ENCODE measurements at places on chromosomes 2 and 18.

GRCh38 chr2:212863185-212863588, 288.2 kb downstream of the IKZF2 start:
- peak; percentile 39 for DNase-seq

DNA sequence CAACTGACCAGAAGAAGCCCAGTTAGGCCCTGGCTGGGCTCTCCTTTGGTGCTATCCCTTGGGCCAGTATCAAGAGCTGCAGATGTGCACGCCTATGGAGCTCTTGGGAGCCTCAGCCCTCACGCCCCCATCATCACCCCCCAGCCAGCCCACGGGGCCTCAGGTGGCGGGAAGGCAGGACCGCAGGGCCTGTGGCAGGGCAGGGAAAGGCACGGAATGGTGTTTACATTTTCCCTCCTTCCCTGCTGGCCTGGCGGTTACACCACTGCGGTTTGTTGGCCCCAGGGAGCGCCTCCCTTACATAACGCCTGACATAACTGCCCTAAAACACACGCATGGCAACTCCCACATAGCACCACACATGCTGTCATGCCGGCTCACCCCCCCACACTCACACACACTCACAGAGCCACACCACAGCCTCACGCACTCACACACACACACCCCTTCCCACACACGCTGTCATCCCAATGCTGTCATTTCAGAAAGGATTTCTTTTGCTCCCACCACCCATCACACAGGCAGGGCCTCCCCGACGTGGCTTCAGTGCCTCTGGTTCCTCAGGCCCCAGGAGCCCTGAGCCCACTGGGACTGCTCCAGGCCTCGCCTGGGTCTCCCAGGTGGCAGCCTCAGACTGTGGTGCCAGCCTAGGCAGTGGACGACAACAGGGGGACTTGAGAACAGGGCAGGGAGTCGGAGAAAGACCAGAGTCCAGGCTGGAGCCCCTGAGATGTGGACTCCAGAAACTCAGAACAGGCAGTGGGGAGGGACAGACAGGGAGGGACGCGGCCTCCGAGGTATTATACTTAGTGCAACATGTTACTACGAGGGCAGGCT, 15.7 kb downstream of the ZFP36L2 start:
- no peak for DNase-seq

- no peak for DNase-seq
These were observed 37.0 kb downstream of the PIK3C3 start for GRCh38 chr18:41992066-41992465.

- no peak for DNase-seq
These were observed 1.3 kb downstream of the HS1BP3 start for GRCh38 chr2:20649576-20649975.

- no peak for DNase-seq
These were observed 18.8 kb upstream of the GLI2 start for GRCh38 chr2:120716641-120717585.

DNA sequence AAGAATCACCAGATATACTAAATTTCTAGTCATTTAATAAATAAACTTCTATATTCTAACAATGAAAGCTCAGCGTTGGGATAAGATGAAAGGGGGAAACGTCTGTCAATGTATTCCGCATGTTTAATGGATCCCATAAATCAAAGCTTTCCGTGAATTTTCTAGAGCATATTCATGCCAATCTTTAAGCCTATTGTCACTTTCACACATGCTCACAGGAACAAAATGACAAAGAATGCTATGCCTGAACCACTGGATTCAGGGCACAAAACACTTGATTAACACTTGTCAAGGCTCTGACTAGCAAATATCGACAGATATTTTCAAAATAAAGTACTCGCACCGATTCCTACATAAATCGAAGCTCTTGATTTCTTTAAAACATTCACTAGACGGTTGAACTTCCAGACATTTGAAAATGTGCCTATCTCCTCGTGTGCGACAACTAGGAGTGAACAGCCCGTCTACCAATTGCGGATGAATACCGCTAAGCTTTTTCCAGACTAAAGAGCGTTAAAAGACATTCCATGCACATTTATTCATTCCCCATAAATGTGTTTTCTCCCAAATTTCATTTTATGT, 1.8 kb downstream of the TLK1 start:
- DNase-seq: no peak

DNA sequence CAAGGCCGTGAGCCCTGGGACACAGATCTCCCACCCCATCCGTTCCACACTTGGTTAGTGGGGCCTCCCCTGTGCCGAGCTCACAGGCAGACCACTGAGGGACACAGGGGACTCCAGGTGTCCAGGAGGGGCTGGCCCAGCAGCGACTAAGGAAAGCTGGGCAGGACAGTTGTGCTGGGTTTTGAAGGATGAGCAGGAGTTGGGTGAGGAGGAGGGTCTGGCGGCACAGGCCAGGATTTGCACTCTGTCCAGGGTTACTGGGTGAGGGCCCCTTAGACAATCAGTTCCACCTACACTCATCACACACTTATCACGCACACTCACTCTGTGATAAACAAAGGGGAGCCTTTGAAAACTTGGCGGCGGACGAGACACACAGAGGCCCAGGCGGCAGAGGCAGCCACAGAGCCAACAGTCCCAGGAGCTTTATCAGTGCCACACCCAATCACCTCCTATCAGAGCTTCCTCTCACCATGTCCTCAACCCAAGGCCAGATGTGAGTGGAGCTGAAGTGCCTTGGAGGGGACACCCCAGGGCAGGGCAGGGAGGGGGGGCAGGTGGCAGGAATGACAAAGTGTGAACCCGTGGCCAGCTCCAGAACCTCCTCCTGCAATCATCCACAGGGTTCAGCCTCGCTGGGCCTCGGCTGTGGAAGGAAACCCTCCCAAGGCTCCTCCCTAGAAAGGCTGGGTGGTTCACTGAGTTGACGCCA, 26.6 kb downstream of the BIN1 start:
- no peak for DNase-seq

DNA sequence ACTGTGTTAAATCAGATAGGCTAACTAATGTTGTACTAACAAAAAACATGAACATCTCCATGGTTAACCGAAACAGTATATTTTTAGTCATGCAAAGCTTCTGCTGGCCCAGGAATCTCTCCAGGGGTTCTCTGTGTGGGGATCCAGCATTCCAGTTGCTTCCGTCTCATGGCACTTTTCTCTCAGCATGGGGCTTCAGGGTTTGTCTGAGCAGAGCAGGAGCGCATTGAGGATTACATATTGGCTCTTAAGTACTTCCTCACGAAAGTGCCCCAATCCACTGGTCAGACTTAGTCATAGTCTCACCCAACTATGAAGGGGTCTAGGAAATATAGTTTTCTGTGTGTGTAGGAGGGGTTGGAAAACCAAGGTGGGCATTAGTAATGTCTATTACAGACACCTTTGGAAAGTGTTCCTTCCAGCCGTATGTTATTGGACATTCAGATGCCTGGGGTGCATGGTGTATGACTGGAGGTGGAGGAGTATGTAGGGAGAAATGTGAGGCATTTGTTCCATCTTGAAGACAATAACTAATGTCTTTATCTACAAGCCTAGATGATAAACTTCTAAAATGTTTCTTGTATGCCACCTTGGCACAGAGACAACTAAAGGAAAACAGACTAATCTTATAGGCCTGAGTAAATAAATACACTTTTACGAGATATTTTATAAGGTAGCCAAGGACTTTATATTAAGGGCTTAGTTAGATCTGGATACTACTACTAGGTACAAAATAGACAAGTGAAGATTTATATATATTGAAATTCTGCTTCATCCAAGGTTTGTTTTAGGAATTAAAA, 123.8 kb upstream of the ZEB2 start:
- DNase-seq: no peak

DNA sequence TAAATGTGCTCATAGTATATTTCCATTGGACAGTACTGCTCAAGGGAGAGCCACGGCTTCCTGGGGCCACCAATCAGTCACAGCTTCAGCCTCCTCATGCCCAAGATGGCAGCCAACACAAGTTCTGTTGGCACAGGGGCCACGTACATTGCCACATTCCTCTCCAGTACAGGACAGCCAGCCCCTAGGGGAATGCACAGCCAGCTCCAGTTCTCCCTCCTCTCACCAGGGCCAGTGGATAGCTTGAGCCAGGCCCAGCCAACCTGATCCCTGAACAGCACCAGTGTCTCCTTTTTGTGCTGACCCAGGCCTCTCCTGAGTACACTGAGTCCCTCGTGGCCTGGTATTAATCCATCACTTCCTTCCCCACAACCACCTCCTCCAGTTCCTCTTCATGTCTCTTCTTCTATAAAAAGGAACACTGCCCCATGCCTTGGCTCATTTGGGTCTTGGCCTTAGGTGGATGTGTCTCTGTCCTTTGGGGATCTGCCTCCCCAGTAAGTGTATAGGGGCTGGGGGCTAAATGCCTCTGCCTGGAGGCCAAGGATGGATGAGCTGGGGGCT, 168.7 kb downstream of the TNS1 start:
- no peak for DNase-seq

- DNase-seq: no peak
These were observed 249.2 kb upstream of the FIGN start for GRCh38 chr2:163984986-163985385.

DNA sequence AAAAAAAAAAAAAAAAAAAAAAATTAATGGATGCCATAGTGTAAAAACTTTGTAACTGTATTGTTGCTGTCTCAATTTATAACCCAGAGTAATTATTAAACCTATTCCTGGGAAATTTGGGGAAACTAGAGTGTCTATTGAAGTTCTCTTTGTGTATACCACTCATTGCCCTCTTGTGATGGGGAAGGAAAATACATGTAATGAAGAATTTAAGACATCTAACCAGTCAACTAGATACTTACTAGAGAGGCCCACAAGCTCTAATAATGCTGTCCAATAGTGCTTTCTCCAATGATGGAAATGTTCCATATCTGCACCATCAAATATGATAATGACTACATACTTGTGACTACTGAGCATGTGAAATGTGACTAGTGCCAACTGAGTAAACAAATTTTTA, 168.5 kb upstream of the SLC39A10 start:
- DNase-seq: no peak

- DNase-seq: no peak
These were observed 183.2 kb upstream of the KYNU start for GRCh38 chr2:142694282-142694681.

GRCh38 chr2:200617156-200618053, 31.6 kb downstream of the AOX1 start:
- DNase-seq: no peak

DNA sequence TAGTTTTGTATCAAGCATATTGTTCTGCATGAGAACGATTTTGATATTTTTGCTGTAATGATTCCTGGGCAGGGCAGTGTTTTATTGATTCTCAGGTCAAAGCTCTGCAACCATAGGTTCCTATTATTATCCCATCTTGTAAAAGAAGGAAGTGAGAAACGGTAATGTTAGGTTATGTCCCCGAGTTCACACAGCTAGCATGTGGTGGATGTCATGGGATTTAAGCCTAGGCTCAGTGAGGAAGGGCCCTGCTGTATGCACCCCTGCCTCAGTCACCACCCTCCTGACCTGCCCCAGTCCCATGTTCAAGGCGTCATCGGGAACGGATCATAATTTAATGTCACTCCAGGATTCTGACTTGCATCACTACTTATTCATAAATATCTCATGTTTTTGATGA, 10.7 kb downstream of the ACP1 start:
- no peak for DNase-seq

DNA sequence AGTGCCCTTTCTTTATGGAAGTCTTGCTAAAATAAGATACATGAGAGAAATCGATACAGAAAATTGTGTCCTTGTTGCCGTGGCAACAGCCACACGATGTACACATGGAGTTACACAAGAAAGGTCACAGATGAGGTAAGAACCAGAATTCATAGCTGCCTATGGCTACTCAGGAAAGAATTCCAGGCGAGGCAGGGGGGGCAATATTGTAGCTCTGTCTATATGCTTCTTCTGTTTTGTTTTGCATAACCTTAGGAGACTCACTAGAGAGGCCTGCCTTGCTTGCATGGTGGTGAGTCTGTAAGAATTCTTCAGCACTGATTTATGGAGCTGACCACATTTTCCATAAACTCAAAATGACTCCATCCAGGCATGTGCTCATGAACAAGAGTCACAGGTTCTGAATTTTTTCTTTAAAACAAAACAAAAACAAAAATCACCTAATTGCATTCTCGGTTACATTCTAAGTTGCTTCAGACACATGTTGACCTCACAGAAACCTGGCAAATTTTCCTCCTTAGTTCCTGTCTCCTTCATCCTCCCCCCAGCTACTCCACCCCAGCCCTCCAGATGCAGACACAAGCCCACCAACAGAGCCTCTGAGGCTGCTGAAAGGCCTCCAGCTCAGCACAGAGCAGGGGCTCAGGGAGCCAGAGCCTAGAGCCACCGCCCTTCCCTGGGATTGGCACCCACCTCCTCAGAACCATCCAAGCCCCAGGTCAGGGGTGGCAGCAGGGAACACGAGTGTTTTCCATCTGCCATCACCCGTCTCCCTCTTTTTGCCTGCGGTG, 183.5 kb downstream of the ANTXR1 start:
- DNase-seq: no peak

DNA sequence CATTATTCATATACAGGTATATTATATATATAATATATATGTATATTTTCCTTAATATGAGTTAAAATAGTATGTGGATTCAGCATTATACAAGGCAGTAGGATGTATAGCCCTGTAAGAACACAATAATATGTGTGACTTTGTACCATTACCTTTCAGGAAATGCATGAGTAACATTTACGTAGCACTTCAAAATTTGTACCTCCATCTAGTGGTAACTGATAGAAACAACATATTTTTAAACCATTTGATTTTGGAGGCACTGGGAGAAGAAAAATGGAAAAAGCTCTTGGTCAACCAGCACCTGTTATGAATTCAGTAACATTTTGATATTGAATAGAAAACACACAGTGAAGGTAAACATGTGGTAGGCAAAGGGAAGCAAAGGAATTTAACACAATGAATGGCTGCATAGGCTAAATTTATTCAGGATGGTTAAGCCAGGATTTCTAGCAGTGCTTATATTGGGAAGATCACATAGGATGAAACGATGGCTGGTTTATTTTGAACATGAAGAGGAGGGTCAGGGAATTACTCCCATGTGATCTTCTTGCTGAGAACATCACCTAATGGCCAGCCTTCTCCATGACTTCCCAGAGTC, 565.5 kb downstream of the CCDC85A start:
- DNase-seq: peak; percentile 18

DNA sequence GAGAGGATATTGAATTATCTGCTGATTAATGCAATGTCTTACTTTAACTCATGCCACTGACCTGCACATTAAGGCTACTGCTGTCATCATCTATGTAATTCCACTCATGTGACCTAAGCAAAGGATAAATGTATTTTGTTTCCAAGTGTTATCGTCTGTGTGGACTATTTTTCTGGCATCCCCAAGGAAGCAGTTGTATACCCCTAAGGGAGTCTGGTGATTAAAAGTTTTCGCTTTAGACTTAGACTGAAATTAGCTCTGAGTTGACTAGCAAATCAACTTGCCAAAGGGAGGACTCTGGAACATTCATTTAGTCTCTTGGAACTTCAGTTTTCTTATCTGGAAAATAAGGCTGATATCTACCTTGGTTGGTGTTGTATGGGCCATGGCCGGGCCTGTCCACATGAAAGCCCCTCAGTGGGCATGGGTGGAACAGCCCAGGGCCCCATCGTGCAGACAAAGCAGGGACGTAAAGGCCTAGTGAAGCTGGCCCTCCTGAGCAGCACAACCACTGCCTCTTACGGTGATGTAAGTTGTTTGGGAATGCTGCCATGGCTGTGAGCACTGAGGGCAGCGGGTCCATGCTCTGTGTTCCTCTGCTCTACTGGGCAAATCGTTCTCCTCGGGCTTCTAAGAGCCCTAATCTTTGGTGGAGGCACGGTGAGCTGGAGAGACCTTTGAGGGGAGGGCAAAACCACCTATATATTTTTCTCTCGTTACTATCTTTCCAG, 144.4 kb upstream of the RNF152 start:
- no peak for DNase-seq

GRCh38 chr2:98480598-98480997, 35.9 kb downstream of the INPP4A start:
- DNase-seq: no peak

Data from NCI-H2171 (cell line).